Stimulated activated CD8-positive, alpha-beta memory T cell treated with anti-CD3 and anti-CD28 coated beads, Interleukin-12 subunit alpha, Interleukin-12 subunit beta, amount 100 ng/mL, for 4 hours (primary cell): ENCODE measurements at places on chromosomes 1 and 21.

DNA sequence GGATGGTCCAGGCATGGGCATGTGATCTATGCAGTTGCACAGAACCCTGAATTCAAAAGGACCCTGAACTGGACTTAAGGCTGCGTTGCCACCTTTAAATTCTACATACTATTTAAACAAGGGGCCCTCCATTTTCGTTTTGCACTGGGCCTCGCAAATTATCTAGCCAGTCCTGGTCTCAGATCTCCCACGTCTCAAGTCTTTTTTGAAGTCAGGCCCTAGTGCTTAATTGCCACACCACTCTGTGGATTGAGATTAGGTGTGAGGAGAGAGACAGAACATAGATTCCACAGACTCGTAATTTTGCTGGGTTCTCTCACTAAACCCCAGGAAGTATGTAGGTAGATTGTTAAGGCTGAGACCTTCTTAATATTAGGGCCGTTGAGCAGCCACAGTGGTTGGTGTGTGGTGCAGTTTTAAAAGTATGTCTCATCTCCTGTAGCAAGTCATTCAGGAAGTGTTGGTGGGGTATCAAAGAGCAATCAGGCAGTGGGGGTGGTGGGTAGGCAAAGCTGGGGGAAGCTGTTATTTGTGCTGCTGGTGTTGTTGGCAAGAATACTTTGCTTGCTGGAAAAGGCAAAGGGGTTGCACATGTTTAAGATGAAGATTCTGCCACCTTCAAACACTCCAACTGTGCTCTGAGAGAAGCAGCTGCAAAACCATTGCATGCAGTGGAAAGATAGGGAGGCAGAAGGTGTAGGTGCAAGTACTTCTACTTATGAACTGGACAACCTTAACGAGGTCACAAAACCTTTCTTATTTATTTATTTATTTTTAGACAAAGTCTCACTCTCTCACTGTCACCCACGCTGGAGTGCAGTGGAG is 11.2 kb downstream of the CD84 start:
- peak; percentile 58 for DNase-seq

- no peak for DNase-seq
Observed at GRCh38 chr1:57210881-57211280, 213.0 kb downstream of the DAB1 start.

- DNase-seq, result no peak
Observed at GRCh38 chr1:52145137-52145536, 3.2 kb downstream of the ZFYVE9 start.

DNA sequence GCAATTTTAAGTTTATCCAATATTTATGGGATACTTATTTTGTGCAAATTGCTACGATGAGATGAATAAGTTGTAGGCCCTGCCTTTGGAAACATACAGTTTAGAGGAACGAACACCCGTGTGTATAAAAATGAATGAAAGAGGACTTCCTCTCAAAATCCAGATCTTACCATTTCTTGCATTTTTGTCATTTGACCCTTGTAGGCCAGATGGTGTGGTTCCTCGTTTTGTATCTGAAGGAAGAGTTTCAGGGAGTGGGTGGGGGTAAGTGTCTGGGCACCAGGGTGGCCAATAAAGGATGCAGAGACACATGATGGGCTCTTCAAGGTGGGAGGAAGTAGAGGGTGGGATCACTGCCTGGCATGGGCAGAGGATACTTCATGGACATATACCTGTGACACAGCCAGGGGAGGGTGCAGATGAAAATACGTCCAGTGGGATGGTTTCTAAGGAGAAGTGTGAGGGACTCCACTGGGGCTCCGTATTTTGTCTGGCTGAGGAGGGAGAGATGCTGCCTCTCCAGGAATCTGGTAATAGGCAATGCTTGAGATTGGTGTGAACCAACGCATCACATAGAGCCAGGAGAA is 14.4 kb downstream of the MAPKAPK2 start:
- no peak for DNase-seq
